Tibial artery (tissue), 4 donors: ENCODE measurements at places on chromosomes 6 and 20.

DNA sequence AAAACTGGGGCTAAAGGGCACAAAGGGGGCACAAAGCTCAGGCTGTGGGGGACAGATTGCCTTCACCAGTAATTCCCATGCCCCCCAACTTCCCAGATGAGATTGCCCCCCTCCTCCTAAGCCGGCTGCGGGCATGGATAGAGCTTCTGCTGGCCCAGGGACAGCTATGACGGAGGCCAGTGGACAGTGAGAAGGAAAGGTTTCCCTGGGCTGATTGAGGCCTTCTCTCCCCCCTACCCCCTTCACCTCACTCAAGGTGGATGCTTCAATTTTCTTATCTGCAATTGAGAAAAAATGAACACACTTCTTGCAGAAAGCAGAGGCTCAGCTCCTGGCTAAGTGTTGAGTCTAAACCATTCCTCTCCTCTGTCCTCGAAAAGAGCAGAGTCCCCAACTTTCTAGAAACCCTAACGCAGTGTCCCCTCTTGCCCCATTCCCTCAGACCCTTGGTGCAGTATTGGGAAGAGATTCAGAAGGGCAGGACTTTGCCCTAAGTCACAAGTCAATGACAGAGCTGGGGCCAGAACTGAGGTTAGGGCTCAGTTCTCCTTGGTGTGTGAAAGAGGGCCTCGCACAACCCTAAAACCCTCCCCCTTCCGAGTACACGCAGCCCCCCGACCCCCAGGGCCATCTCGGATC, 808 bp downstream of the SDC4 start:
- no peak for DNase-seq

DNA sequence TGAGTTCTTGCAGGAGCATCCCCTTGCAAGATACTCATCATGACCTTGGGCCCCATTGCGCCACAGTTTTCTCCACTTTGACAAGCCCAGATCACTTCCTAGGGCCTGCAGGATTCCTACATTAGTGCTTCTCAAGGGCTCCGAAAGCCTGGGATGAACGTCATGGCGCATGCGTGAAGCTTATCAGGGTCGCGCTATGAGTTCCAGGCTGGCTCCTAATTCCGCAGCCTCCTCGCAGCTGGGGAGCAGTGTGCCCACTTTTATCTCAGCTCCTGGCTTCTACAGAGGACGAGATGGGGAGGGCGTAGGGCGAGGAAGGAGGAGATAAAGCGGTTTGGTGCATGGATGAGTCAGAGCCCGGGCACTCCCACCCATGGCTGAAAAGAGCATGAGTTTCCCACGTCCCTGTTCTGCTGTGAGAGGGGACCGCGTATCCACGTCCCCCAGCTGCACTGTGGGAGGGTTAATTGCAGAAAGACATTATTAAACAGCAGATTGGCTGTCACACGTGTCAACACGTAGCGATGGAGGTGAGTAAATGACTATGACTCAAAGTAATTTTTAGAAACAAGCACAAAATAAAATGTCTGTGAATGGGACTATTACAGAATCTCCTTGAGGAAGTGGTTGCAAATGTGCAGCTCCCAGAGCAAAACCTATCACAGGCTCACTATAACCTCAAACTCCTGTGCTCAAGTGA, 72.9 kb upstream of the DSP start:
- DNase-seq = no peak

GRCh38 chr6:43914272-43915147, 144.5 kb downstream of the VEGFA start:
- no peak for DNase-seq

GRCh38 chr6:111406200-111406721, 76.8 kb downstream of the REV3L start:
- DNase-seq = no peak

DNA sequence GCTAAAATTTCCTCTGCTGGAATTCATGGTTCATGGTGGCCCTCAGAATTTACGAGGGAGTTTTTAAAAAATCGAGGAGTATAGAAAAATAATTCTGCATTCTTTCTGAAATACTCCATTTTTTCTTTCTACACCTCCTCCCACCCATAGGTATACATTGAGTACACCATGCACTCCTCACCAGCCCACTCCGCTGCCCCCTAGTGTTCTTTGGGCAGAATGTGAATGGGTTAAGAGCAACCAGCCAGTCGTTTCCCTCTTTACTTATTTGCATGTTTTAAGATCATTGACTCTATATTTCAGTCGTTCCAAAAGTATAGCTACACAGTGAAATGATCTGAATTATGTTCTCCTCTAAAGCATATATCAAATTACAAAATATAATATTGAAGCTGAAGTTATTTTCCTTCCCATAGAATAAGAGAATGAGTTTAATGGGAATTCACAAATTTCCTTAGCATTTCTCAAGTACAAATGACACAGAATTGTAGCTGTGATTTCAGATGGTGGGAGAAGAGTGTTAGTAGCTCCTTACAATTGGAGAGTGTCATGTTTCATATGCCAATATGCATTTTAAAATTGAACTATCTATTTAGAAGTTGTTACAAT, 977.7 kb upstream of the SLC35B3 start:
- DNase-seq = no peak

DNA sequence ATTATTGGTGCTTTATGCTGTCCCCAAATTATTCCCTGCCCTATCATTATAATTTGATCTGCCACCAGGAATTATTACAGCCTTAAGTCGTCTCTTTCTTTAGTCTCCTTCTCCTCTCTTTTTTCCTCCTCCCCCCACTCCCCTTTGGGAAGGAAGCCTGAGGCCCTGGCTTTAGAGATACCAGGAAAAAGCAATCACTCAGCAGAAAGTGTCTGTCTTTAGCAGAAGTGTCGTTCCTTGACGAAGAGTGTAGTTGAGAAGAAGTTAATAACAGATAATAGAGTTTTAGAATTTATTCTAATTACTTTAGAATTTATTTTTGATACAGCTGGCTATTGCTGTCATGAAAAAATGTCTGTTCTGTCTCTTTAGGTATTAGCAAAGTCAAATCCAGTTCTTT, 16.5 kb downstream of the LIN28B start:
- no peak for DNase-seq

GRCh38 chr6:131212024-131212423, 76.8 kb downstream of the AKAP7 start:
- DNase-seq = no peak

GRCh38 chr20:6381887-6382286, 259.1 kb upstream of the FERMT1 start:
- no peak for DNase-seq

GRCh38 chr20:41063442-41063841, 34.8 kb downstream of the TOP1 start:
- no peak for DNase-seq

- DNase-seq = no peak
Observed at GRCh38 chr20:16216914-16217230, 356.4 kb downstream of the KIF16B start.

DNA sequence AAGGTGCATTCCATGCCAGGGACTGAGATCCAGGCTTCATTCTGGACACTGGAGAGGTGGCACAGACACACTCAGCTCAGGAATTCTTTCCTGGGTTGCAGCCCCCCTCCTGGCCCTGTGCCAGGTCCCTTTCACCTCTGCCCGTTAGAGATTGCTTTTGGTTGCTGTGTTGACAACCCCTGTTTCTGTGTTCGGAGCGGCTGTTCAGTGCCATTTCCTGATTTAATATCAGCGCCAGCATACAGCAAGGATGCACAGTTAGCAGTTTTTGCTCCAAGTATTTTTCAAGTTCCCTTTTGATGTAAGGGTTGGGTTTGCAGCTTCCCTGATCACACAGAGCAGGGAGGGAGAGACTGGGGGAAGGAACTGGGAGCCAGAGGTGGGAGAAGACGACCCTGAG, 8.5 kb upstream of the MAFB start:
- DNase-seq = no peak

GRCh38 chr6:132218059-132218696, 183.1 kb downstream of the MOXD1 start:
- DNase-seq = no peak

GRCh38 chr6:34603707-34604106, 47.6 kb upstream of the SPDEF start:
- DNase-seq = no peak

DNA sequence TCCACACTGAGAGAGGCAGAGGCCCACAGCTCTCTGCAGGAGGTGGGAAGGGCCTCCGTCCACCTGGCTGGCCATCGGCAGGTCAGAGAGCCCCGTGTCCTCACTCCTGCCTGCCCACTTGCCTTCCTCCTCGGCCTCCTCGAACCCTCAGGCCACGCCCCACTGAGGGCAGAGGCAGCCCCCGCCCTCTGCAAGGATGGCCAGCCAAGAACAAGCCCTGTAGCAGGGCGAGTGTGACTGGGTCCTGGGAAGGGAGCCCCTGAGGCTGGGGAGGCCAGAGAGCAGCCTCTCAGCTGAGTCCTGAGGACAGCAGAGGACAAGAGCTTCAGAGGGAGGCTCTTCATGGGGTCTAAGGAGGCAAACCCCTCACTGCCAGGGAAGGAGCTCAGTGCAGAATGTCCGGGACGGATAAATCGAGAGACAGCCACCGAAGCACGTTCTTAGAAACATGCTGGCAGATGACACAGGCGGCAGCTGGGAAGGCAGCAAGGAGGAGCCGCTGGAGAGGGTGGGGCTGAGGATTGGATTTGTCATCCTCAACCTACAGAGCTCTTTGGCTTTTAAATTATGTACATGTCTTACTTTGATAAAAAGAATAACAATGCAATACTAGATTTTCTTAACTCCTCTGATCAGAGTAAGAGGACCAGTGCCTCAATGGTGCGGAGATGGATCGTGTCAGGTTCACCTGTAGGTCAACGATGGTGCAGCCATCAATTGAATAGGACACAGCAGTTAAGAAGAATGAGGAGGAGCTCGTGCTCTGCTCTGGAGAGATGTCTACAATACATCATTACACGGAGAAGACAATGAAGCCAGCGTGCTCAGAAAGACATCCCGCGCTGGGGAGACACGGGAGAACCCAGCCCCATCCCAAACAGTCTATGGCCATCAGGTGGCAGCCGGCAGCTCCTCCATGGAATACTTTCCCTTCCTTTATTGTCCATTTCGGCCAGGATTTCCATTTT, 53.0 kb downstream of the GNAS-AS1 start:
- DNase-seq = no peak

- DNase-seq = no peak
Observed at GRCh38 chr6:33451606-33452005, 2.8 kb upstream of the ZBTB9 start.

DNA sequence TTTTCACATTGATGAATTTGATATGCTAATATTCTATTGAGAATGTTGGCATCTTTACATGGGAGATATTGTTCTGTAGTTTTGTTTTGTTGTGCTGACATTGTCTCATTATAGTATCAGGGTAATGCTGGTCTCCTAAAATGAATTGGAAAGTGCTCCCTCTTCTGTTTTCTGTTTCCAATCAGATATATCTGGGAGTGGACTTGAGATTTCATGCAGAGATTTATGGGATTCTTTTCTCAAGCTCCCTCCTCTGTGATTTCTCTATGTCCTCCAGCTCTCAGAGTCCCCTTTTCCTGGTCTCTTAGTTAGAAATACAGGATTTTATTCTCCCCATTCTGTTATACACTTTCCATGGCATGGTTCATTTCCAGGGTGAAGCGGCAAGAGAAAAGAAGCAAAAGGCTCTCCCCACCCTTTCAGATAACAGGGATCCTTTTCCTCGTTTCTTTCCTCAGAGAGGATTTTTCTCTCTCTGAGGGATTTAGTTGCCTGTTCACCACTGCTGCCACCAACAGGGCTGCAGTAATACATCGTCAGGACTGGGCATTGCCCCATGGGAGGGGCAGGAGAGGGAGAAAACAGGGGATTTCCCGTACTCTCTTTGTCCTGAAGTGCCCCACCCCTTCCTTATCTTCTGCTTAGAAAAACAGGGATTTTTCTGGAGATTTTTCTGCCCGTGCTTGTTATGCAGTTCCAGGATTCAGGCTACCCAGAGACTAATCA, 59.3 kb upstream of the STMND1 start:
- no peak for DNase-seq

- no peak for DNase-seq
Observed at GRCh38 chr6:148868901-148869300, 122.1 kb downstream of the UST start.

DNA sequence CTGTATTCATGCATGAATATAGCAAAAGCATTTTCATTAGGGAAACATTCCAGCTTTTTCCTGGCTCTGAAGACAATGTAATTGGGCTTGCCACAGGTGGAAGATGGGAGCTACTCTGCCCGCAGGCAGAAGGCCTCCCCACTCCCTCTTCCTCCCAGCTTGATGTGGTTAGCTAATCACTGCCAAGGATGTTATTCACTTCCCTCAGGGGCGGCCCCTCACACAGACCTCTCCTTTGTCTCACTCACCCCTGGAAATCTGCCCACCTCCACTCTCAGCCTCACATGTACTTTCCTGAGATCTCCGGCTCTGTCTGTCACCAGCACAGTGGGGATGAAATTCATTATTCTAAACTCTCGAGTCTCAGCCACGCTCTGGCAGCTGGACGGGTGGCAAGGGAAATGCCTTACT, 100.7 kb downstream of the ANKRD60 start:
- peak; percentile 63 for DNase-seq
